ENCODE measurements at places on chromosomes 3 and 15.
A peak's percentile ranks its signal among the peaks of the same experiment; 100 is the strongest.

DNA sequence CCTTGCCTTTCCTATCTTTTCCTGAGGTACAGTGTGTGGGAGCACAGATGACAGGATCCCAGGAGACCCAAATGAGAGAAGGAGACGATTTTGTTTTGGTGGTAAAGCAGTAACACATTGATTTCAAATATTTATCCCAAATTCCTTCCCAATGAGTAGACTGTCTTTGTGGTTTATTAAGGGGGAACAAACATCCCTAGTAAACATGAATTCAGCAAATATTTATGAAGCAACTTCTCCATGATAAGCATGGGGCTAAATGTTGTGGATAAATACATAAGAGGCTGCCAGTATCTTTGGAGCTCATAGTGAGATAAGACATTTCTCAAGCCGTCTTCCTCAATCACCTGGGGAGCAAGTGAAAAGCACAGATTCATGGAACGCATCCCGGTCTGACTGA, 460.8 kb upstream of the CFAP20DC start:
- no peak for DNase-seq

GRCh38 chr3:153649286-153649839, 471.8 kb upstream of the ARHGEF26 start:
- DNase-seq: no peak

- no peak for DNase-seq
Observed at GRCh38 chr3:103829723-103830326, 1395.0 kb downstream of the ZPLD1 start.

DNA sequence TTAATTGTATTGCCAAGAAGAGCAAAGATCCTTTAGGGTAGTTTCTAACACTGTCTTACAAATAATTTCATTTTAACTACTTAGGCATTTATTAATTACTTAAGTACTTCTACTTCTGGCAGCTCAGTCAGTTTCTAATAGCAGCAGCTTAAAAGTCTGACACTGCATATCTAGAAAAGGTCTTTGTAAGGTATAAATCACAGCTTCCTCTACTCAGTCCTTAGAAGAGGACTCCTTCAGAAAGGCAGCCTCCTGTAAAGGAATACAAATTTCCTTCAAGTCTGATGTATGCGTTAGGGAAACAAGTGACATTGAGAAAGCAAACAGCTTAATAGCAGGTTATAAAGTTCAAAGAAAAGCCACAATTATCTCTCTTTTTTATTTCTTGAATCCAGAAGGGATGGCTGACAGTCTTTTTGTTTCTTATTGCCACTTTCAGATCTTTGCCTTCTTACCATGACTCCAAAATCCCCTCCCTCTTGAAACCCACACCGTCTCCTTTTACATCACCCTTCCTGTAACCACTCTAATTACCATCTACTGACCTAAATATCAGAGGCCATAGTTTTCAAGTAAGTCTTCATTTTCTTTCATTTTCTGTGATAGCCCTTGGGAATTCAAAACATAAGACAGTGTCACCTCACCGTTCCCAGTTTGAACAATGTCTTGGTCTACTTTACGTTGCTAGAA, 109.5 kb downstream of the CGGBP1 start:
- DNase-seq: no peak

- no peak for DNase-seq
Observed at GRCh38 chr15:46441294-46442062, 806.6 kb downstream of the SQOR start.

- peak; percentile 56 for DNase-seq
Observed at GRCh38 chr15:85330901-85331588, 49.4 kb upstream of the AKAP13 start.

GRCh38 chr3:124409650-124410275, 320.5 kb upstream of the UMPS start:
- DNase-seq: no peak

GRCh38 chr3:149174901-149175300, 45.5 kb downstream of the HPS3 start:
- no peak for DNase-seq

GRCh38 chr3:144963810-144964209, 992.2 kb downstream of the DIPK2A start:
- no peak for DNase-seq

DNA sequence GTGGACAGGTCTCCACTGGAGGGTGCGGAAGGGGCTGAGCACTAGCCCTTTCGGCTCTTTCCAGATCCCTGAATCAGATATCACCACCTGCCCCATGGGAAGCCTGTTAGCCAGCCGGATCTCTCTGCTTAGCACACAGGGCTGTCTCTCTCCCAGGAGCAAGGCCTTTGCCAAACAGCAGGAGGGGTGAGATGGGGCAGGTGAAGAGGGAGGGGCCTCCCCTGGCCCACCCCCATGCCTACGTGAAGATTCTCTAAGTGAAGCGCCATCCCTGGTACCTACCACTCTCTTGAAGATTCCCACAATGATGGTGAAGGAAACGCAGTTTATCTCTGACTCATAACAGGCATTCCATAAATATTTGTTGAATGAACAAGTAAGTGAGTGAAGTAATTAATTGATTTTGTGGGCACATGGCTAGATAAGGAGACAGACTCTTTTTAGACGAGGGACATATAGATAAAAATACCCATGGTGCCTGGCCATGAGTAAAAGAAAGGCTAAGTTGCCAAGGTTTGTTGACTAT, 19.6 kb upstream of the HCN4 start:
- no peak for DNase-seq

DNA sequence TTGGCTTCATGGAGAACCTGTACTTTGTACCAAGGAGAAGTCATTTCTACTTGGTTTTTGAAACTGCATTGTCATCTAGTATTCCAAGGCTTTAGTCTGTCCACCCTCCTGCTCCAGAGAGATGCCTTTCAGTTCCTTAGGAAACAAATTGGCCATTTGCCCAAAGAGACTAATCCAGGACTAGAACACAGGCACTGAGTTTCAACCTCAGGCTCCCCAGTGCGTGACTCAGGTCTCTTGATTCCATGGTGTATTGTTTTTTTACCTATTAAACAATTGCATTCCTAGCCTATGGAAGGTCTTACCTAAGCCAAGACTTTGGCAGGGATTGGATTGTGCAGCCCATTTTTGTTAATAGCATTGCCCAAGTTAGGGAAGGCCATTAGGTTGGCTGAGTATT, 214.8 kb upstream of the CTDSPL start:
- no peak for DNase-seq

GRCh38 chr3:117875887-117876286, 1158.8 kb downstream of the IGSF11 start:
- no peak for DNase-seq

- DNase-seq: no peak
Observed at GRCh38 chr3:72307438-72308115, 522.6 kb upstream of the PROK2 start.

GRCh38 chr15:67067930-67068551, 2.6 kb downstream of the SMAD3 start:
- no peak for DNase-seq

- no peak for DNase-seq
Observed at GRCh38 chr3:47288966-47289910, 6.5 kb downstream of the KLHL18 start.

DNA sequence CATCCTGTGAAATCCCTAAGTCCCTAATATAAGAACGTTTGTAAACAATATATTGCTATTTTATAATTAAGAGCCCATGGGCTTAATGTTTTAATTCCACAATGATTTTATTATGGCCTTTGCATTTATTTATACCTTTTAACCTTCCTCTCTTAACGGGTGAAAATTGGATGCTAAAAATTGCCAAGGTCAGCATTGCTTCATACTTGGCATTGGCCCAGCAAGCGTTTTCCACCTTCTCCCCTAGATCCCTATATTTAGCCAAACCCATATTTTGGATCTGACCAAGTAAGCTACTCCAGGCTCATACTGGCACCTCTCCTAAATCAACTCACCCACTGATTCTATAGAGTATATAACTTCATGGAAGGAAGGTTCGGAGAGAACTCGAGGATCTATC, 188.0 kb upstream of the NR2F2 start:
- no peak for DNase-seq

GRCh38 chr3:22506871-22507270, 696.3 kb upstream of the UBE2E2 start:
- no peak for DNase-seq

- no peak for DNase-seq
Observed at GRCh38 chr15:72231833-72232478, 966 bp upstream of the PKM start.

GRCh38 chr15:85727068-85727467, 67.7 kb downstream of the KLHL25 start:
- no peak for DNase-seq

GRCh38 chr15:64772488-64772887, 2.9 kb downstream of the RBPMS2 start:
- no peak for DNase-seq

- DNase-seq: no peak
Observed at GRCh38 chr3:69647511-69648110, 91.7 kb upstream of the MITF start.

GRCh38 chr3:35336601-35337000, 302.7 kb upstream of the ARPP21 start:
- DNase-seq: no peak

DNA sequence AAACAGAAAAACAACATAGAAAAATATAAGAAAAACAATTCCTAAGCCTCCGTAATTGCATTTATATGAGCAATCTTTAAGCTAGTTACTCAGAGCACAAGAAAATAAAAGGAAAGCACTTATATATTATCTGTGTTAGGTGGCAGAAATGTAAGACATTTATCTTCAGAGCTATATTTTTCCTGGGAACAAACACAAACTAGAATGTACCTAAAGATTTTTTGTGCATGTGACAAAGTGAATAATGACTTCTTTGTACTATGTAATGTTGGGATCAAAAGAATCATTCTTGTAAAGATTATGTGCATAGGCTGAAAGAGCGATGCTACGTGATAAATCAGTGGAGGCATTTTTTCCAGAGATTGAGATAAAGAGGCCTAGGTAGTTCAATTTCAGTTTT, 111.3 kb upstream of the GMNC start:
- DNase-seq: no peak

GRCh38 chr15:38193496-38193895, 59.1 kb upstream of the SPRED1 start:
- no peak for DNase-seq

GRCh38 chr15:87735522-87735921, 521.0 kb downstream of the NTRK3 start:
- no peak for DNase-seq

DNA sequence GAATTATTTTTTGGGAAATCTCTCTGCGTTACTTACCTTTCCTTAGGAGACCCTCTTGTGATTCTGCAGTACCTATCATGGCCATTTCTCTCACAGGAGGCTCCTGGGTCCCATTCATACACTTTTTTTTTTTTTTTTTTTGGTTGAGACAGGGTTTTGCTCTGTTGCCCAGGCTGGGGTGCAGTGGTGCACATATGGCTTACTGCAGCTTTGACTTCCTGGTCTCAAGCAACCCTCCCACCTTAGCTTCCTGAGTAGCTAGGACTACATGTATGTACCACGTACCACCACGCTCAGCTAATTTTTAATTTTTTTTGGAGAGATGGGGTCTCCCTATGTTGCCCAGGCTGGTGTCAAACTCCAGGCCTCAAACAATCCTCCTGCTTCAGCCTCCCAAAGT, 36.1 kb downstream of the TRAK1 start:
- DNase-seq: no peak

DNA sequence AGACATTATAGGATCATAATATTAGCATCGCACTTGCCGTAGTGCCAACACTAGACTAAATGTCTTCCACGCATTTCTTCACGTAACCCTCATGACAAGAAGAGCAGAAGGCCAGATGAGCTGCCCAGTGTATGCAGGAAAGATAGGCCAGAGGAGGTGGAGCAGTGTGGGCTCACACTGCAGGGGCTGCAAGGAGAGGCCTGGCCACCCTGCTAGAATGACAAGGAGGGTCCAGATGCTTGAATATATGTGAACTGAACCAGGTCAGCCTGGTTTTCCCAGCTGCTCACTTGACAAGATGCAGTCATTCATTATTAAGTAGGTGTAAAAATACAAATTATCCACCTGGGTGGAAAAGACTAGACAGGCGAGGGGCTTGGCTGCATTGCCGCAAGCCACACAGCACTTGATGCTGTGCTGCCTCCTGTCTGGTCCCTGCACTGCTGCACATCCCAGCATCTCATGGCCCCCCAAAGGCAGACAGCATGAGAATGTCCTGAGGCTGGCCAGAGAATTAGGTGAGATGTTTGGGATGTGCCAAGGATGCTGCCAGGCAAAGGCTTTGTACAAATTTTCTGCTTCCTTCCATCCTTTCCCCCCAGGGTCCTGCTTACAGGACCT, 115.2 kb downstream of the NTRK3 start:
- DNase-seq: no peak

DNA sequence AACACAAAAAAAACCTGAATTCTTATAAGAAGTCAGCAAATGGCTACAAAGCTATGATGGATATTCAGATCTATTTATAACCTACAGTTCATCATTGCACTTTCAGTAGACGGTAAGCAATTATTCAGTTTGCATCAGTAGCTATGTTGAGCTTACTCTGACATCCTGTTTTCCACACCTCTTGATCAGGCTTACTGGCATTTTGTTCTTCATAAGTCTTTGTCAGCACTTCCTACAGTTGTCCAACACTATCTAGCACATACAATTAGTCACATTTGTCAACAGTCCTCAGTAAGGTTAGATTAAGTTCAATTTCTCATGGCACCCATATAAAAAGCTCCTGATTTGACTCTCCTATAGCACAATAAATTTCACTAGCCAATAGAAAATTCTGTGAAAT, 71.2 kb upstream of the ST3GAL6 start:
- DNase-seq: no peak

Measured in activated T-helper 1 cell treated with Interleukin-2 at 50 U/mL for 16 hours (primary cell).